ENCODE measurements at places on chromosomes 2 and 18.

- no peak for DNase-seq
These were observed 4.1 kb downstream of the NEMP2 start for GRCh38 chr2:190530248-190530900.

GRCh38 chr2:101230541-101231001 is 22.1 kb upstream of the CNOT11 start:
- no peak for DNase-seq

- no peak for DNase-seq
These were observed 103.0 kb downstream of the APOB start for GRCh38 chr2:20940856-20941255.

GRCh38 chr2:46308629-46309028 is 11.4 kb downstream of the EPAS1 start:
- no peak for DNase-seq

DNA sequence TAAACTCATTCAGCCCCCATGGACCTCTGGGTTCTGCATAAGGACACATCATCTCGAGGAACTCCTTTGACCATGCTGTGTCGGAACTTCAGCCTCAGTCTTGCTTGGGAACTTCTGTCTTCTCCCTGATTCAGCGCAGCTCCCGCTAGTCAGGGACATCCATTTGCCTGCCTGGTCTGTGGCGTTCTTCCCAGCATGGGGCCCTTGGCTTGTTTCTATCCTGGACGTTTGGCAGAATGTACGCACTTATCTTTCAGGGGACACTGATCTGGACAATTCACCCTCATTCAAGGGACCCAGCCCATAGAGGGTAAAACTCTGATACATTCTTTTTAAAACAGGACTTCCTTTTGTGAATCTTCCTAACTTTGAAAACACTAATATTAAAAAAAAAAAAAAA is 75.8 kb upstream of the WIPF1 start:
- DNase-seq = no peak

DNA sequence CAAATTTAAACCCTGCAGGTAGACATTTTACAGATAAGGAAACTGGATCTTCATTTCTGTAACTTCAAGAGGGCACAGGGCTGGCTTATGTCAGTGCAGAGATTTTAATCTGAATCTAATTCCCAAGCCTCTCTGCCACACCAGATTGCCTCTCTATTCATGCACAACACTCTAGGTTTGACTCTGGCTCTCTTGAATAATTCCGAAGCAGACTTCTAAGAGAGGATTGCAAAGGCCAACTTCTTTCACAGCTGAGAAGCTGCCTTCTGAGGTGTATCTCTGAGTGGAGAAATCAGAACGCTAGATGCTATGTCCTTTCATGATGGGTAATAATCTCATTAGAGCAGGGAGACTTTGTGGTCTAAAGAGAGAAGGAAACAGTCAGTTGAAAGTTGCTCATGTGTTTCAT is 20.1 kb upstream of the MGAT5 start:
- DNase-seq = no peak

- no peak for DNase-seq
These were observed 24.2 kb downstream of the SNORC start for GRCh38 chr2:232894251-232894650.

- no peak for DNase-seq
These were observed 395.0 kb upstream of the NRP2 start for GRCh38 chr2:205287316-205287715.

DNA sequence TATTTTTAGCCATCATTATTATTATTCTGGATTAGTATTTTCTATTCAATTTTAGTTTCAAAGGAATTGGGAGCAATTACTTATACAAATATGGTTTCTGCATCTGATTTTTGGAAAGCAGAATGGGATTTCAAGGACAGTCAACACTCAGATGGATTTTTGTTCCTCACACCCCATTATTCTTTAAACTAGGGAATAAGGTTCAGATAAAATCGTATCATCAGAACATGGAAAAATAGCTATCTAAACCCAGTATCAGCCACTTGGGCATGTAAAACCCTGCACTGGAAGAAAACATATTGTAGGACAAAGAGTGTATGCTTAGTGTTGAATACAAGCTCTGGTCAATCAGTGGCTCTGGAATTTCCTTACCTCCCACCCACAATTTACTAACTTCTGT is 452.5 kb downstream of the ZNF516 start:
- no peak for DNase-seq

- no peak for DNase-seq
These were observed 1481.6 kb upstream of the PIK3C3 start for GRCh38 chr18:40473221-40474029.

DNA sequence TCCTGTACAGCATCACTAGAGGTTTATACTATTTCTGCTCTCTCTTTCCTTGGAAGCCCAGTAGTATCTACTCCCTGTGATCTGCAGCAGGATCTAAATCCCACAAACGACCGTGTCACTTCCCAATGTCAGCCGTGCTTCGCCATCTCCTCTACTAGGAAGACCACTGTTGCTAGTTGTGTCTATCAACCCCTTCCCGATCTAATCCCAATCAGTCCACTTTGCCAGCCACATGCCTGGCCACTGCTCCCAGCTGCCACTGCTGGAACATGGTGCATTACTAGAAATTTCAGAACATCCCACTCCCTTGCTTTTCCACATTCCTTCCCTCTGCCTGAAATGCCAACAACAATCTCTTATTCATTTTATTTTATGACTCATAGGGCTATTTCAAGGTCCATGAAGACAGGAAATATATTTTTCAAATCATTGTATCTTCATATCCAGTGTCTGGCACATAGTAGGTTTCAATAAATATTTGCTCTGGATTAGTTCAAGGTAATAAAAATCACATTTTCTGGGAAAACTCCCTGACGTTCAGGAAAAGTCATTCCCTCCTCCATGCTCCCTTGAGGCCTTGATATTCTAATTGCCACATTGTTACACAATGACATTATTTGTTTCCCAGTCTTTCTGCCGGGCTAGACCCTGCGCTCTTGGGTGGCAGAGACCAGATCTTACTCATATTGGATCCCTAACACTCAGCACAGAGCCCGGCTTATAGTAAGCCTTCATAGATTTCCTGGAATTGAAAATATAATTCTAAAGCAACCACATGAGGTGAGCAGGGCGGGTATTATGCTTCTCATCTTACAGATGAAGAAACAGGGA is 2.1 kb upstream of the TRIB2 start:
- no peak for DNase-seq

DNA sequence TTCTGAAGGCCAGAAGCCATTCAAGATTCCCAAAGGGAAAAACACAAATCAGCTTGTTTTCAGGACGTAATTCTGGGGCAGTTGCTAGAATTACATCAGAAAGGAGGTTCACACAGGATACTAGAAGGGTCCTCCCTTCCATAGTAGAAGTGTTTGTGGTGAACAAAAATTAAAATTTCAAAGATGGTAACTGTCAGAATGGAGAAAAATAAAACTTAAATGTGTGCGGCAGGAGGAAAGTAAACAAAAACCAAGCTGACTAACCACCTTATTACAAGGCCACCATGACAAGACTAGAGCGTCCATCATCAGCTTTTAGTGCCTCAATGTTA is 9.7 kb upstream of the TPRKB start:
- no peak for DNase-seq

DNA sequence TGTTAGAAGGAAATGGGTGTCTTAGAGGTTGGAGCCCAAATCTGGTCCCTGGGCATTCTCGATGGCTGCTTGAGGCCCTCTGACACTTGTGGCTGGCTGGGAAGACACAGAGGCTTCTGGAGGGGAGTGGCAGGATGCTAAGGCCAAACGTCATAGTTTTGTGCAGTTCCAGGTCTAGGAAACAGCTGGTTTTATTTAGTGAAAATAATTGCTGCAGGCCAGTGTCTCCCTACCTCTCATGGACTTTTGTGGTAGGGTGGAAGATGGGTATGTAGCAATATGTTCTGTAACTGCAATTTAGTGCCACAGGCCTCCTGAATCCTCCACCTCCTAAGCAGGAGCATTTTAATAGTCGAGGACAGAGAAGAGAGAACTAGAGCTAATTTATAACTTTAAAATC is 32.2 kb upstream of the SPRED2 start:
- DNase-seq = no peak

DNA sequence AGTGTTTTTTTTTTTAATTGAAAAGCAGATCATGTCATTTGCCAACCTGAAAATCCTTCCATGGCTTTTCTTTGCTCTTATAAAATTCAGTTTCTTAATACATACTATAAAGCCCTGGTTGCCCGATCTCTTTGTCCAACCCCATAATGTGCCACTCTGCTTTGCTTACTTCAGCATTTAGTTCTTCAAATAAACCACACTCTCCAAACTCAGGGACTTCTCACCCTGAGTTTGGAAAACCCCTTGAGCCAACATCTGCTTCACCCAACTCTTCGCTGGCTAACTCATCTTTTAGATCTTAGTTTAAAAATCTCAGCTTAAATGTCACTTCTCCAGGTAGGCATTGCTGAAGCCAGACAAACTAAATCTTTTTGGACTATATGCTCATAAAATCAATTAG is 1.3 kb upstream of the STAT1 start:
- no peak for DNase-seq

GRCh38 chr18:10077986-10078385 is 164.2 kb downstream of the VAPA start:
- no peak for DNase-seq

- no peak for DNase-seq
These were observed 1133.6 kb upstream of the ZEB2 start for GRCh38 chr2:145653553-145653952.

- DNase-seq = no peak
These were observed 48.4 kb downstream of the RBBP8 start for GRCh38 chr18:22981274-22982133.

- no peak for DNase-seq
These were observed 1988.8 kb upstream of the PIK3C3 start for GRCh38 chr18:39966275-39966674.

GRCh38 chr2:86185517-86186212 is 9.6 kb downstream of the IMMT start:
- no peak for DNase-seq

GRCh38 chr2:239262484-239263230 is 138.2 kb downstream of the HDAC4 start:
- DNase-seq = no peak

GRCh38 chr2:239762106-239762505 is 263.0 kb downstream of the NDUFA10 start:
- no peak for DNase-seq

DNA sequence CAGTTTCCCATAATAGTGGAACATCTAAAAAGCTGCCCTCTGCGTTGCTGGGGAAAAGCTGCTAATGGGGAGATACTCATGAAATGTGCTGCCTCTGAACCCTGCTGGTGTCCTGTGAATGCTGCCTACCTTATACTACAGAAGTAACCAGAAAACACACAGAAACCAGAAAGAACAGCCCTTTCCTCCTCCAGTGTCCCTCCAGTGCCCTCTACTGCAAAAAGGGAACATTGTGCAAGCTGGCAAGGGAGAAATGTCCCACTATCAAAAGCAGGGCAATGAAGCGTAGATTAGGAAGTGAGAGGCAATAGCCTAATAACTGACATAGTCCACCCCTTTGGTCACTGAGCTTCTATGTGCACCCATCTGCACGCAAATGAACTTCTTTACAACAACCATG is 162.7 kb upstream of the ETAA1 start:
- no peak for DNase-seq

Data from stimulated activated CD4-positive, alpha-beta T cell treated with anti-CD3 and anti-CD28 coated beads, Interleukin-4, amount 100 ng/mL, for 24 hours (primary cell).